Activated naive CD8-positive, alpha-beta T cell treated with anti-CD3 and anti-CD28 coated beads, Interleukin-2, amount 50 U/mL, for 16 hours (primary cell): ENCODE measurements at places on chromosomes 2 and 18.

GRCh38 chr2:121451398-121451797, 79.3 kb upstream of the RNU4ATAC start:
- DNase-seq: no peak

DNA sequence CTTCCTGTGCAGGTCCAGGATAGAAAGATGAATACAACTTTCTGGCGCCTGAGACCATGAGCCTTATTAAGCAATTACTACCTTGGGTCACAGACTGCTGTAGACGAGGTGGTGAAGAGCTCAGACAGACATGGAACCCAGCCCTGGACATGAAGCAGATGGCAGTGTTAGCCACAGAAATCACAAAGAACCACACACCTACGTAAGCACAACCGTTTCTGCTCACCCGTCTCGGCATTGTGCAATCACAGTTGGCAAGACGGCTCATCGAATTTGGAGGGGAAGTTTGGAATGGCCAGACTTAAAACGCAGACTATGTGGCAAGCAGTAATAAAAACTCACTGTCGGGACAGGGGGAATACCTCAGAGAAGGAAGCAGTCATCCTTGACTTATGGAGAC, 24.3 kb upstream of the ASPRV1 start:
- DNase-seq: no peak

DNA sequence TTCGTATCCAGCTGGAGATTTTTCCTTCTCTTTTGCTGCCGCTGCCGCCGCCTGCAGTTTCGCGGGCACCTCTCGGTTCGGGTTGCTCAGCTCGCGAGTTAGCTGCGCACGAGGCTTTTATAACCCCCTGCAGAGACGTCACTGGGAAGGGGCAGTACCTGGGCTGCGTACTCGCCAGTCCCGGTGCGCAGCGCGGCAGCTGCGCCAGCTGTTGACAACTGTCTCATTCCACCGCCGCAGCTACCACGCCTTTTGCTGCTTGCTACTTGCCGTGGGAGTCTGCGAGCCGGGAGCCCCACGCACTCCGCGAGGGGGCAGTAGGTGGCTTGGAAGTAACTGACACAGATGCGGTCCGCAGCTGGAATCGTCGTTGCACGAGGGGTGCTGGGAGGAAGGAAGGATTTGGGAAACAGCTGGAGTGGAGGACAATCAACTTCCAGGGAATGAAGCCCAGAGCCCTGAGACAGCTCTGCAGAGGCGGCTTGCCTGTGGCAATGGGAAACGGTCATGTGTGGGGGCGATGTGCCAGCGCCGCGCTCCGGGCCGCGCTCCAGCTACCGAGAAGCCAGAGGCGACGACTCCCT, at the start of gene TACR1:
TSS of gene TACR1 (minus strand) at position 93 of the 584 bp plus-strand sequence. CDS start 586 bp downstream, outside the sequence.
- DNase-seq: no peak

GRCh38 chr18:64377446-64377845, 228.6 kb upstream of the LINC00305 start:
- DNase-seq: no peak

DNA sequence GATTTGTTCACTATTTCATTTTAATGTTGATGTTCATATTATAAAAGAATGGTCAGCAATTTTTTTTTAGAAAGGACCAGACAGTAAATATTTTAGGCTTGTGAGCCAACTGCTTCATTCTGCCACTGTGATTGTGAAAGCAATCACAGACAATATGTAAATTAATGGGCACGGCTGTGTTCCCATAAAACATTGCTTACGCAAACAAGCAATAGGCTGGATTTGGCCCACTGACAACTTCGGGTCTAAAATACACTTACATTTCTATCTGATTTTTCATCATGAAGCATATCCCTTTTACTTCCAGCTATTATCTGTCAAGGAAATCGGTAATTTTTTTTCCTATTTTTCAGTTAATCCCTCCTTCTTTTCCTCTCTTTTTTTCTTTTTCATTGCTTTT, 182.2 kb upstream of the CDH2 start:
- DNase-seq: no peak

- DNase-seq: no peak
These were observed 122.4 kb downstream of the SETBP1 start for GRCh38 chr18:44803019-44803650.

DNA sequence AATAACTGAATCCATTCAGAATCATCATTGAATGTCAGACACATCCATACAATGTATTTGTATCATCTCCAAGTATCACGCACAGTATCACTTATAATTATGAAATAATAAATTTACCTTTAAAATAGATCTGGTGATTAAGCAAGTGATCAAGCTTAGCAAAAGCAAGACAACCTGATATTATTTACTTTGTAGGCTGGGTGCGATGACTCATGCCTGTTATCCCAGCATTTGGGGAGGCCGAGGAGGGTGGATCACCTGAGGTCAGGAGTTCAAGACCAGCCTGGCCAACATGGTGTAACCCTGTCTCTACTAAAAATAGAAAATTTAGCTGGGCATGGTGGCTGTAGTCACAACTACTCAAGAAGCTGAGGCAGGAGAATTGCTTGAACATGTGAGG, 421.0 kb upstream of the NETO1 start:
- no peak for DNase-seq

GRCh38 chr2:175180701-175181103, 808 bp downstream of the ATP5MC3 start:
- peak; percentile 11 for DNase-seq

GRCh38 chr18:55038162-55038561, 78.9 kb upstream of the CCDC68 start:
- no peak for DNase-seq
